ENCODE measurements at places on chromosomes 16 and 17. TPM values are rescaled to one million over a fixed set of nuclear protein-coding genes. Genes with fewer than 3 reads are reported as not detected.

DNA sequence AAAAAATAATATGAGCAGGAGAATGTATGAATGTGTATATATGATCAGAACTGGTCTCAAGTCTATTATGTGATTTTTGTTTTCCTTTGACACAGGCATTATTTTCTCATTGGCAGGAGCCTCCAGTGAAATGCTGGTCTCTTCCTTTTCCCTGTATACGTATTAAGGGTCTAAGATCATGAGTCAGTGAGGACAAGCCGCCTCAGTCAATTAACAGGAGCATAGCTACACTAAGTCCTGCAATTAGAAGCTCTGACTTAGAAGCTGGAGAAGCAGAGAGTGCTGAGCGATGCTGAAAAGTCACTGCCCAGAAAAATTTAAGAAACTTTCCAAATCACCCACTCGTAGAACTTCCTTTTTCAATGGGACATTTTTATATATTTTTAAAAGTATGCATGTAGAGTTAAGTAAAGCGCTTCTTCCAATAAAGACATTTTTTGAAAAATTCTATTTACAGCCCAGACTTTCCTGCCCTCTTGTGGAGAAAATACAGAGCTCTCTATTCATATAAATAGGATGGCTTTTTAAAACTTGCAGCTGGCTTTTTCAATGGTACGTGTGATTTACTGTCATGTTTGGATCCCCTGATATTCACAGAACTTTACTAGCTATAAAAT lies 70.2 kb upstream of the PSMD7 start:
- no peak for DNase-seq

DNA sequence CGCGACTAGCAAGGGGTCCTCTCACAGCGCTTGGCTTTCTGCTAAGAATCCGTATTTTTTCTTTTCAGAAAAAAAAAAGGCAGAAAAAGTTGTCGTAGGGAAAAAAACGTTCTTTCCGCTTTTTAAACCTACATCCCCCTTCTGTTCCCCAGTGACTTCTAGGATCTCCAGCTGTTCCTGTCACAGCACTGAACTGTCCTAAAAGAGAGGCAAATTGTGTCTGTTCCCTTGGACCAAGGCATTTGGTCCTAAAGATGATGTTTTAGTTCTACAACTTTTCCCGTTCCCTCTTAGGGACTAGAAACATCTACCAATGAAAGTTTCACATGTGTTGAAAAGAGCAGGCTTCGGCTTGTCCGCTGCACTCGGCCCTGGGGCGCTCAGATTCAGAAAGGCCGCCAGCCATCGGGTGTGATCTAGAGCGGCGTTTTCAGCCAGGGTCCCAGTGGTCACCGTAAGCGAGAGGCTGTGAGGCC lies 100.7 kb upstream of the CHMP6 start:
- DNase-seq, result no peak

DNA sequence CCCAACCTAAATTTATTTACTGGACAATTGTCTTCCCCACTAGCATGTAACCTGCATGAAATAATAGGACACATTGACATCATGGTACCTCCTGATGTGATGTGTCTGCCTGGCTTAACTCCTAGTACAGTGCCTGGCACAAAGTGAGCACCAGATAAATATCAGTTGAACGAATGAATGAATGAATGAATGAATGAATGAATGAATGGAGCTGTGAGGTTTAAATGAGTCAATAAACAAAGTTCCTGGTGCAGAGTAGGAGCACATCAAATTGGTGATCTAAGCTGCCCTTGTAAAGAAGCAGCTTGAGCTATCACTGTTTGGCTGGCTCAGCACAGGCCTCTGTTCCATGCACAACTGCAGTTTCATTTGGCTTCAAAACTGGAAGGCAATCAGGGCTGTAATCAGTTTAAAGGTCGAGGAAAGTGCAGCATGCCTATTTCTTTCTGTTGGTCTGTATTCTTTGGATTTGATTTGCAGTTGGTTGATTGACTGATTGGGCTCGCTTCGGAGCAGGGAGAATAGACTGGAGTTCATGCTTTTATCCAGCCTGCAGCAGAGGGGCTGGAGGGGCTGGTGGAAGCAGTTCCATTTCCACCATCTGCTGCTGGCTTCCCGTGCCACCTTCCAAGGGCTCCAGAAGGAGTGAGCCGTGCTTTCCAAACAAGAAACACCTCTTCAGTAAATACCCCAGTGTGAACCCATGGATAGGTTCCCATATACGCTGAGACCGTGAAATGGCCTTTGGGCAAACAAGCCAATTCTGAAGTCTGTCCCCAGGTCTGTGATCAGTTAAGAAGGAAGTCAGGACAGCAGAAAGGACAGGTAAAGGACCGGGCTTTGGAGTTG lies 54.6 kb downstream of the GPRC5B start:
- DNase-seq, result no peak

- DNase-seq, result no peak
Measured at GRCh38 chr17:58388302-58389190, 28.8 kb downstream of the RNF43 start.

DNA sequence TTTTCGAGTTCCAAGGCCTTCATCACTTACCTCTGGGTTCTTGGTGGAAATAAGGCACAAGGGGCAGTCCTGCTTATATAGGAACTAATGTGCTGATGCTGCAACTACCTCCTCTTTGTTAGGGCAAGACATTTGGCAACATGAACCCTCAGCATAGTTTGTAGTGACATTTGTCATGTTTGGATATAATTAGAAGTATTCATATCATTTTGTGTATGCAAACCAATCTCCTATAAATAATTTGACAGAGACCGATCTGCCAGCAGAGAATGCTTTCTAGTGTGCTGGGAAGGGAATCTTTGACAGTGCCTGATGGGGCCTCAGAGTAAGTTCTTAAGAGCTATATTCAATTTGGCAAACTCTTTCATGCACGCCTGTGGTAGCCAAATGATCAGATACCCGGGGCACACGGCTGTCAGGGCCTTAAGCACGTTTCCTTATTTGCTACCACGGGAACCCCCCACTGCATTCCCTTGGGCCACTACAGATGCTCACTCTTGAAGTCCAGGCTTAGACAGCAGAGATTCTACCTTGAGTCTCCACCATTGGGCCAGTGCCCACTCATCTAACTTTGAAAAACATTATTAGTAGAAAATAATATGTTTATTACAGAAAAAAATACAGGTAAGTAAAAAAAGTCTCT lies at the start of gene MYH8:
Gene MYH8, minus strand, starts transcription at position 51 of the 643 bp plus-strand sequence. CDS start 1,723 bp downstream, outside the sequence.
- no peak for DNase-seq

DNA sequence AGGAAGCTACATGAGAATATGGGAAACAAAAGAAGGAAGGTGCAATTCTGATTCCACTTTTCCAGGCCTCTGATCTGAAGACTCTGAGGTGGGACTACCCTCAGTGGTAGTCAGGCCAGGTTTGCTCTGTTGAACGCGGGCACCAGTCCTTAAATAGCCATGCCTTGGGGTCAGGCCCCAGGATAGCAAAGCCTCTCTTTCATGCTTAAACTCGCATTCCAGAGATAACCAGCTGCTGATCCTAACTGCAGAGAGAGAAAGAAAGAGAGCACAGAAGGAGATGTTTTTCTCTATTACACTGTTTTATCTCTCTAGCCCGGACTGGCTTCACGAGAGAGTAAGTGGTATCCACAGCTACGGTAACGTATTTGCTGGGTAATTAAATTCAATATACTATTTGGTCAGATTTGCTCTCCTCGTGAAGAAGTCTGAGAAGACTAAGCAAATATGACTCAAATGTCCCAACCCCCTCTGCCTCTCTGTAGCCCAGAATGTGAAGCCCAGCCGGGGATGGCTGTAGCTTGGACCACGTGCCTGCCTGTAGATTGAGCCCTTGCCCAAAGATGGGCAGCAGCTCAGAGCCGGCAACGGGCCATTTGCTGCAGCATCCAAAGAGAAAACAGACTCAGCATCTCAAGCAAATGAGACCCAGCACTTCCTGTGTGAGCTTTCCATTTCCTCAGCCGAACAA lies 122.2 kb downstream of the SMG6 start:
- DNase-seq, result peak; percentile 53

GRCh38 chr17:17004251-17004996 lies 32.5 kb upstream of the TNFRSF13B start:
- no peak for DNase-seq

- DNase-seq, result no peak
Measured at GRCh38 chr16:247027-247426, 12.4 kb downstream of the FAM234A start.

DNA sequence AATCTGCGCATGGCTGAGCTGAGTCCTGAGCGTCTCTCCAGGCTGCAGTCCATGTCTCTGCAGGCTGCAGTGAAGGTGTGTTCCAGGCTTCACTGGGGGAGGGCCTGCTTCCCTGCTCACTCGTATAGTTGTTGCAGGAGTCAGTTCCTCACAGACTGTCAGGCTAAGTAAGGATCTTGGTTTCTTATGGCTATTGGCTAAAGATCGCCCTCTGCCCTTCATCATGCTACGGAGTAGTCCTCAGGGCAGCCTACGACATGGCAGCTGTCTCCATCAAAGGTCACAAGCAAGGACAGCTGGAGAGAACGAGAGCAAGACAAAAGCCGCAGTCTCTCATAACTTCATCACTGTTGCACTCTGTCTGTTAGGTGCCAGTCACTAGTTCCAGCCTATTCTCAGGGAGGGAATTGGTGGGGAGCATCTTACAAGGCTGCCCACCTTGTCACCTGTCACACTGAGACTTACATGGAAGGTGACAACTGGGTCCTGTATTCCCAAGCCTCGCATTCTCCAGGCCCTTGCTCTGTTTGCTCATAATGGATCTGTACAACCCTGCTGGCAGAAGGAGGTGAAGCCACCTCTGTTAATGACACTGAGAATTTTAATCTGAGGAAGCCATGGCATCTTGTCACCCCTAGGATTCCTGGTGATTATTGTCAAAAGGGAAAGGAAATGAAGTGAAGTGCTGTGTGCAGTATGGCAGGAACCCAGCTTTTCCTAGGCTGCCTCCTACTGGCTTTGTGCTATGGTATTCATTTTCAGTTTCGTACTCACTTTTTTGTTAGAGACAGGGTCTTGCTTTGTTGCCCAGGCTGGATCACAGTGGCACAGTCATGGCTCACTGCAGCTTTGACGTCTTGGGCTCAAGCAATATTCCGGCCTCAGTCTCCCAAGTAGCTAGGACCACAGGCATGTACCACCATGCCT lies 43.4 kb downstream of the MFSD11 start:
- peak; percentile 12 for DNase-seq

DNA sequence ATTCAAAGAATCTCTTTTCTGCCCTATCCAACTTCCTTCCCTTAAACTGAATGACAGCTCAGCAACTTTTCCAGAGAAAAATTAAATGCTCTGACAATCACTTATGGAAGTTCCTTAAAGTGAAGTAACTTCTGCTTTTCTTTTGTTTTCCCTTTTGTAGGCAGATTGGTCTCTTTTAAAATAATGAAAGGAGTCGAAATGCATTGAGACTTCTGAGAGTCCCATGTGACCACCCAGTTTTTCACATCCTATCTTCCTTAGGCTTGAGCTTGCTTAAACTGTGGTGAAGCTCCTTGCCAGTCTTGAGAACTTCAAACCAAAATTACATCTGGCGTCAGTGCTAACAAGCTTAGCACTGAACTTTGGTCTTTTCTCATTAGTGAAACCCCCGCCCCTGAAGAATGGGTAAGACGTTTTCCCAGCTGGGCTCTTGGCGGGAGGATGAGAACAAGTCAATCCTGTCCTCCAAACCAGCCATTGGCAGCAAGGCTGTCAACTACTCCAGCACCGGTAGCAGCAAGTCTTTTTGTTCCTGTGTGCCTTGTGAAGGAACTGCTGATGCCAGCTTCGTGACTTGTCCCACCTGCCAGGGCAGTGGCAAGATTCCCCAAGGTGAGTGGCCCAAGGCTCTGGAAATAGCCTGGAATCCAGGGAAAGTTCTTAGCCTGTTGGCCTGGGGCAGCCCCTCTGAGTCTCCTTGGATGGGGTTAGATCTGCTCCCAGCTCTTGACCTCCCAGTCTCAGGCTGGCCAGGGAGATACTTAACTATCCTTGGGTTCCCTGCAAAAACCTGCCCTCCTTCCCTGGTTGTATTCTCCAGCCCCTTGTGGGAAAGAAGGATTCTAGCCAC lies 1.2 kb downstream of the TMEM106A start:
- peak; percentile 40 for DNase-seq

Gene KRT31
- total RNA-seq, result not detected

Gene P2RX5
- total RNA-seq, result 0.93 TPM

Gene TSNAXIP1
- total RNA-seq, result 0.30 TPM

Gene MMP28
- total RNA-seq, result 66.7 TPM

Gene TPSAB1
- total RNA-seq, result 62.1 TPM

Gene CCDC144A
- total RNA-seq, result 0.13 TPM

Gene HSDL1
- total RNA-seq, result 12.9 TPM

Gene CRISPLD2
- 37.9 TPM for total RNA-seq

Gene TM4SF5
- total RNA-seq, result 37.7 TPM

Gene CLEC18A
- total RNA-seq, result 4.2 TPM

Gene KRT23
- 1.2 TPM for total RNA-seq

Gene FBXW10B
- 4.2 TPM for total RNA-seq

All from colonic mucosa (tissue), 4 donors.